Stimulated activated CD4-positive, alpha-beta T cell treated with anti-CD3 and anti-CD28 coated beads, TNF-alpha, amount 100 ng/mL, for 48 hours (primary cell): ENCODE measurements at places on chromosomes 2 and 18.

GRCh38 chr2:216404010-216404618 lies 8.2 kb upstream of the SMARCAL1 start:
- DNase-seq: peak; percentile 27

DNA sequence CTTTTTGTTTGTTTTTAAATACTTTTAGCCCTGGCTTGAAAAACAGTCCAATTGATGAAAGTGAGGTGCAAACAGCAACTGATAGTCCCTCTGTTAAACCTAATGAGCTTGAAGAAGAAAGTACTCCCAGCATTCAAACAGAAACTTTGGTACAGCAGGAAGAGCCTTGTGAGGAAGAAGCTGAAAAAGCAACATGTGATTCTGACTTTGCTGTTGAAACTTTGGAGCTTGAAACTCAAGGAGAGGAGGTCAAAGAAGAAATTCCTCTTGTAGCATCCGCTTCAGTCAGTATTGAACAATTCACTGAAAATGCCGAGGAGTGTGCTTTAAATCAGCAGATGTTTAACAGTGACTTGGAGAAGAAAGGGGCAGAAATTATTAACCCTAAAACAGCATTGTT lies 30.6 kb upstream of the DYSF start:
- no peak for DNase-seq

GRCh38 chr2:133871545-133872209 lies 303.4 kb upstream of the NCKAP5 start:
- DNase-seq: no peak

- DNase-seq: no peak
These were observed 109.5 kb downstream of the GRB14 start for GRCh38 chr2:164511738-164512137.

GRCh38 chr2:200185628-200186000 lies 120.9 kb upstream of the SPATS2L start:
- no peak for DNase-seq

- no peak for DNase-seq
These were observed 27.0 kb upstream of the CCDC93 start for GRCh38 chr2:118040891-118041290.

GRCh38 chr2:134721596-134721995 lies 2.8 kb upstream of the TMEM163 start:
- no peak for DNase-seq

DNA sequence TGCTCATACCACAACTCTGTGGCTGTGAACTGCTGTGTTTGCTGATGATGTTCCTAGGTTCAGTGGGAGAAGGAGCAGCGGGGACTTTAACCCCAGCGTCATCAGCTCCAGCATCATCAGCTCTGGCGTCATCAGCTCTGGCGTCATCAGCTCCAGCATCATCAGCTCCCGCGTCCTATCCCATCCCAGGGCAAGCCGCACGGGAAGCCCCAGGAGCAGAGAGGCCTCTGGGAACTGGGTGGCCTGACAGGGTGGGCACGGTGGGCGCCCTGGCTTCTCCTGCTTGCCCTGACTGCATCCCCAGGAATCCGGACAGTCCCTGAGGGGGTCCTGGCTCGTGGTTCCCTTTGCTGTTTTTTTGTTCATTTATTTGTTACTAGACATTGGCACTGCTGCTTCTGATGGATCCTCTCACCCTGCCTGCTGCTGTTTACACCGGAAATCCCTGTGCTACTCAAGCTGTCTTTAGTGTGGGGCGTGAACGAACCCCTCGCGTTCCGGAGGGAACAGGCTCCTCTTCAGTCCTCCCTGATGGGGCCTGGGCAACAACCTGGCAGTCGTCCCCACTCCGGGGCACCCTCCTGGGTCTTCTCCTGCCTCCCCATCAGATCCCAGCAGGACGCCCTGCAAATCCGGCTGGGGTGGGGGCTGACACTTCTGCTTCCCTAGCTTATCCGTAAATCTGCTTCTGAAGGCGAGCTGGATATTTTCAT lies 67.1 kb upstream of the PXDN start:
- no peak for DNase-seq

DNA sequence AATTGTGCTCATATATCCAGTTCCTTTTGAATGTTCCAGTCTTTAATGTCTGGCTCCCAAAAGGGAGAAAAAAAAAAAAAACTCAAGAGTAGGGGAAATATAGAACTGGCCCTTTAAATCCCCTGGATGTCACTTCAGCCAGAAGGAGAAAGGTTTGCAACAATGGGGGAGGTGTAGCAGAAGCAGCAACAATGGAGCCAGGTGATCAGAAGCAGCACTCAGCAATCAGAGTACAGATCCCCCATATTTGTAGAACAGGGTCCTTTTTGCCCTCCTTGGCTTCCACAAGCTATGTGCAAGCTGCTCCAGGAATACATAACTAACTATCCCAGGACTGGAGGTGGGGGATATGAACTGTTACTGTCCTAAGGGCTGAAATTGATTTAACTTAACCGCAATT lies 25.8 kb upstream of the ZNF397 start:
- DNase-seq: no peak

DNA sequence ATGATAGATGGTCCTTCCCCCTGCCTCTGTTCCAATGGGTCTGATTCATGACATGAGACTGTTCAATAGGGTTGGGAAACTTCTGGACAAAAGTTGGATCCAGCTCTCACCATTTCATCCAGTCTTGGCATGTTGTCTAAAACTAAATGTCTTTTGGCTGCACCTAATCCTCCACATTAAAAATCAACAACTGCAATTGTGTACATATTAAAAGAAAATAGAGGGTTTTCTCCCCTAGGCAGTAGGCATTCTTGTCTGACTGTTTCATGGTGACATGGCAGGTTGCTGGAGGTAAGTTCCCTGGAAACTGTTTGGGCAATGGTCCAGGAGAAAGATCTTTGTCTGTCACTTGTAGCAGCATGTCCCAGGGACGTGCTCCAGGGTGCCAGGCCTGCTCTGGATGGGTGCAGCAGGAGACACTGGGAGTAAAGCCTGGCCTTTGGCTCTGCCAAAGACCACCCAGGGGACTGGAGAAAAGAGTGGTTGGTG lies 135.8 kb downstream of the TCF4 start:
- no peak for DNase-seq

- DNase-seq: no peak
These were observed 511.2 kb downstream of the EIPR1 start for GRCh38 chr2:2866459-2866858.

DNA sequence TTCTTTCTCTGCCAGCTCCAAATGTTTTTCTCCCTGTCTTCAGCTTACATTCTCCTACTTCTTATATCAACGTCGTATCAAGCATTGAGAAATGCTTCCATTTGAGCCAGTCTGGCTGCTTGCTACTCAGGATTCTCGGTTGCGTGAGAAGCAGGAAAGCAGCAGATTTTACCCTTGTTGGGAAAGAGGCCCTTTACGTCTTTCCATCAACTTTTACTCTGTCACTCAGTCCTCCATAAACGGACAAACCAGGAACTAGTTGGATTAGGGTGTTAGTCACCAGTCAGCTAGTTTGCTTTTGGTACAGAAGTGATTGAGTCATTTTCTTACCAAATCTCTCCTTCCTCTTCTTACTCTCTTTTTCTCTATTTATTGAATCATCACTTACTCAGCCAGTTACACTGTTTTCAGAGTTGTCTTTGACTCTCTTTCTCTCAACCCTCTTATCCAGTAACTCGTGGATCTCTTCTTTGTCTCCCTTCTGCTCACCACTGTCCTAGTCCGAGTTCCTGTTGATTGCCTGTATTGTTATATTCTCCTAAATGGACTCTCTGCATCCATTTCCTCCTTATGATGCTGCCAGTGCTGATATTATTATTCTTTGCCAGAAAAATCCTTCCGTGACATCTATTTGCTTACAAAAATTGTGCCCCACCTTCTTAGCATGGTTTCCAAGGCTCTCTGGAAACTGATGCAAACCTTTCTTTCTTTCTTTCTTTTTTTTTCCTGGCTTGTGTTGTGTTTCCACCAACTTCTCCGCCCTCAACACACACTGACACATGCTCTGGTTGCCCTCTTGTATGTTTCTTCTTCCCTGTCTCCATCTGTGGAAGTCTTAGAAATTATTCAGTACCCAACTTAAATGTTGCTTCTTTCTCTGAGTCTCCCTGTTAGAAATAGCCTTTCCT lies 61.5 kb downstream of the VRK2 start:
- no peak for DNase-seq

DNA sequence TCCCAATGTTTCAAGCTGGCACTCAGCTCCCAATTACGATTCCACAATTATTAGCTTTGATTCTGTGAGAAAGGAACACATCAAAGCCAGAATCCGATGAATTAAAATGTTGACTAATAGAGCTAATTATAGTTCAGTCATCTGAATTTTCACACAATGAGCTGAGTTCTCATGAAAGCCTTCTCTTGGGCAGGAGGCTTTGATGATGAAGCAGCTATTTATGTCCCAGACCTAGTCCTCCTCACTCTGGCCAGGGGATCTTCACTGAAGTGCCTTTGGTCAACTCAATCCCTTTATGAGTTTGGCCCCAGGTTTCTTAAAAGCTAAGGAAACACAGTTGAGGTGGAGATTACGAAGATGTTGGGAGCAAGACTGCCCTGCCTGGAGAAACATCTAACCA lies 74.7 kb upstream of the PPM1B start:
- no peak for DNase-seq

DNA sequence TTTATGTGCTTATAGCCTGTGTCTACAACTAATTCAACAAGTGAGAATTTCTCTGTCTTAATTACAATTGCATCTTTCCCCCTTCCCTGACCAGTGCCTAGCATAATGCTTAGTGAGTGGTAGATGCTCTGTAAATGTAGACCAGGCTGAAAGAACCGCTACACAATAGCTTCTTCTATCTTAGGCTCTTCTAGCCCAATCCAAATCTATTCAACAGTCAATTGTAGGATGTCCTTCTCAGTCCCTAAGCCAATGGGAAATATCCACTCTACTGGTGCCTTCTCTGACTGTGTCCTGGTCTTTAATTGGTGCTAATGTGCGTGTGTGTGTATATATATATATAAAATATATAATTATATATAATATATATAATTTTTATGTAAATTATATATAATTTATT lies 34.1 kb upstream of the GCC2 start:
- no peak for DNase-seq

- no peak for DNase-seq
These were observed 110.7 kb downstream of the SH3RF3 start for GRCh38 chr2:109239720-109240119.

- no peak for DNase-seq
These were observed 379.3 kb downstream of the SOX11 start for GRCh38 chr2:6071519-6071918.

- DNase-seq: no peak
These were observed 651.6 kb downstream of the LRRTM4 start for GRCh38 chr2:76870581-76870980.

GRCh38 chr2:207869784-207870778 lies 100.4 kb upstream of the FZD5 start:
- DNase-seq: no peak

- DNase-seq: no peak
These were observed 191.1 kb downstream of the STK39 start for GRCh38 chr2:168056242-168056787.

- DNase-seq: no peak
These were observed 192.4 kb upstream of the ERBB4 start for GRCh38 chr2:212730994-212731393.

- DNase-seq: no peak
These were observed 80.8 kb downstream of the DNER start for GRCh38 chr2:229633556-229633955.

GRCh38 chr2:171630812-171631626 lies 56.2 kb upstream of the DYNC1I2 start:
- DNase-seq: no peak

- DNase-seq: peak; percentile 94
These were observed at the start of gene PPP4R3B for GRCh38 chr2:55617175-55618024. Gene PPP4R3B (minus strand): TSS chr2:55617622. CDS start chr2:55617285, 337 bp downstream.

DNA sequence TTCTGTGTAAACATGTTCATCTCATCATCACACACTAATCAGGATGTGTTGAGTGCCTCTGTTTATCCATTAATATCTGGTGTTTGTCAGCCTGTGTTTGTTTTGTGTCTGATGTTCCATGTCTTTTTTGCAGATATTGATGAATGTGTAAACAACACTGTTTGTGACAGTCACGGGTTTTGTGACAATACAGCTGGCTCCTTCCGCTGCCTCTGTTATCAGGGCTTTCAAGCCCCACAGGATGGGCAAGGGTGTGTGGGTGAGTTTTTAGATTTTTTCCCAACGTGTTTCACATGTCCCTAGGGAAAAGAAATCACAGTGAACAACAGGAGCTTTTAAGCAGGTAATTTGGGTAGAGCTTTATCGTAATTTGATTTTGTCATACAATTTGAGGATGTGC lies 133.7 kb upstream of the RASGRP3 start:
- no peak for DNase-seq

GRCh38 chr2:159098921-159099411 lies 130.5 kb downstream of the TANC1 start:
- DNase-seq: no peak

GRCh38 chr2:12666445-12666844 lies 50.3 kb upstream of the TRIB2 start:
- DNase-seq: no peak

DNA sequence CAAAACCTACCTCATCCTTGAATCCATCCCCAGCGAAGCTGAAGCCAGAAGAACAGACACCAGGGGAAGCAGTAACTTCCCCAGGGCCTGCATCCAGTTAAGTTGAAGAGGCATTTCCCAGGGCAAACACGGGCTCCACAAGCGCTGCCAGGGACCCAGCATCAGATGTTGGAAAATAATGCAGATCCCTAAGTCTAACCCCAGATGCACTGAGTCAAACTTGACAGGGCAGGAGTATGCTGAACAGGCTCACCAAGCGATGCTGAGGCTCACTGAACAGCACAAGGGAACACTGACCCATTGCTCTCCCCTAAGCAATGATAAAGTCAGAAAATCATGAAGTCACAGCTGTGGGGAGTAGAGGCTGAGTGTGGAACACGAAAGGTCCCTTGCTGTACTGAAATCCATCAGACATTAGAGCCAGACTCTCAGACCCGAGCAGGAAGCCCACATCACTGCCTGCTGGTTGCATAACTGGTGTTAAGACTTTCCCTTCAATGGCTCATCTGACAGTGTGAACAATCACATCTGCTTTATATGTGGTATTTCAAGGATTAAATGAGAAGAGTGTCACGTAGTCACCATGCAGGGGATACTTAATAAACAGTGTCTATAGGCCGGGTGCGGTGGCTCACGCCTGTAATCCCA lies 36.2 kb downstream of the TNS1 start:
- no peak for DNase-seq

- no peak for DNase-seq
These were observed 99.5 kb downstream of the GALNT13 start for GRCh38 chr2:153971250-153971649.

DNA sequence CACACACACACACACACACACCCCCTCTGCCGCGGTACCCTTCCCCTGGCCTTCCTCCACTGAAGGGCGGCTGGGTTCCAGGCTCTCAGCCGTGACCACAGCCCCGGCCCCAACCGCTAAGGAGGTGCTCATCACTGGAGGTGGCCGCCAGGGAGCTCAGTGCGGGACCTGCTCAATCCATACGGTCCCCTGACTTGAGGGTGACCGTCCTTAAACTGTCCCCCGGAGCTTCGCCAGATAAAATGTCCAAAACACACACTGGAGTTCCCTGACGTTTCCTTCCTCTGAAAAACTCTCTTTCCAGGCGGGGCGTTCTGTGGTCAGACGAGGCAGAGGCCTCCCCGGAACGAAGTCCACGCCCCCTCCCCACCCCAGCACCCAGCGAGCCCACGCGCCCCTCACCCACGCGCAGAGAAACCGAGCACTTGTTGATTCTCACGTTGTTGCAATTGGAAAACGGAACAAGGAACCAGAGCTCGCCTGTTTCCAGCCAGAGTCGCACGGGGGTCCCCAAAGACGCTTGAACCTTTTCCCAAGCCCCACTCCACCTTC lies 1.4 kb downstream of the MBP start:
- no peak for DNase-seq
